Activated CD4-positive, alpha-beta T cell treated with anti-CD3 and anti-CD28 coated beads, Interleukin-2, amount 50 U/mL, for 48 hours (primary cell): ENCODE measurements at places on chromosomes 16 and 17.
A peak's percentile ranks its signal among the peaks of the same experiment; 100 is the strongest.

GRCh38 chr16:89693931-89694783 is 7.3 kb downstream of the SPATA2L start:
- no peak for DNase-seq

DNA sequence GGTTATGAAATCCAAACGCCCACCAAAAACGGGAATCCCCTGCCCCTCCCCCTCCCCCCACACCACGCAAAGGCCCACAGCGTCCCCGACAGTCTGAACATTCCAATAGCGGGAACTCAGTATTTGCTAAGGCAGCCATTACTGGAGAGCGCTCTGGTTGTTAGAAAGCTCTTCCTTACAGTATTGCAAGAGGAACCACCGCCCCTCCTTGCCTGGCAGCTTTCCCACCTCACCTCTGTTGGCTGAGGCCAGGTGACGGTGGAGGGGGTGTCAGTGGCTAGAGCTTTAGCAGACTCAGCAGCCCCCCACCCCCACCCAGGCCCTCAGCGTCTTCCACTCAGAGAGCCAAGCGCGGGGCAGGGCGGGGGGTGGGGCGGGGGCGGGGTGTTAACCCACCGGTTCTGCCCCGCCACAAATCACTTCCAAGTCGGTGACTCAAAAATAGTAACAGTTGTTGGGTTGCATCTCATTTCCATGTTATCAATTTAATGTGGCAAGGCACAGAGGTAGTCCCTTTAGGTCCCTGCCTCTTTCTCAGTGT is 2.2 kb upstream of the PLEKHH3 start:
- DNase-seq = peak; percentile 52

DNA sequence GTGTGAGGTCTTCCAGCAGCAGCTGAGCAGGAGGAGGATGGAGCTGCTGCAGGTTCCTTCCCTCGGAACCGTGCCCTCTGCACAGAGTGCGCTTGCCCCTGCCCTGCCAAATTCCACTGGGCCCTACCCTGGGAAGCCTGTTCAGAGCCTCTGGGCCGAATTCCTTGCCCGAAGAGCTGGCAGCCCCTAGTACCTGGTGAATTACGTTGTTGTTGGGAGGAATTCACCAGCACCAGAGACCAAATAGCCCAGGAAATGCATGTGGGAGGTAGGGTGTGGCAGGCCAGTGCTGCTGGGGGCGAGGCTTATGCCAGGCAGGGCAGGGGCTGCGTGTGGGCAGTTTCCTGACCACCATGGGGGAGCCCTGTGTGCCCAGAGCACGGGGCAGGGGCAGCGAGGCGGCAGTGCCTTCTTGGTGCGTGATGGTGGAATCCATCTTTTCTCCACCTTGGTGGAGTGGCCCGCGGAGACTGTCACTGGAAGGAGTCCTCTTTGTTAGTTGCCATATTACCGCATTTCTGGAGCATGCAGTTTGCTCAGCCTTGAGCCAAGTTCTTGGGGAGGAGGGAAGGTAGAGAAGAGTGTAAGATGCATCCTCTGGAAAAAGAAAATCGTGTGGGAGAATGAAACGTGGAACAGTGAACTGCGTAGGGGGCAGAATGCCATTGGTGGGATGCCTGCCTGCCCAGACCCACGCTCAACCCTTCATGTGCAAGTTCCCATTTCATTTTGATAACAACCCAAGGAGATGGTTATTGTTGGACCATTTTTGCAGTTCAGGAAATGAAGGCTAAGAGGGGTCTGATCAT is 2.3 kb downstream of the MRC2 start:
- DNase-seq = no peak

DNA sequence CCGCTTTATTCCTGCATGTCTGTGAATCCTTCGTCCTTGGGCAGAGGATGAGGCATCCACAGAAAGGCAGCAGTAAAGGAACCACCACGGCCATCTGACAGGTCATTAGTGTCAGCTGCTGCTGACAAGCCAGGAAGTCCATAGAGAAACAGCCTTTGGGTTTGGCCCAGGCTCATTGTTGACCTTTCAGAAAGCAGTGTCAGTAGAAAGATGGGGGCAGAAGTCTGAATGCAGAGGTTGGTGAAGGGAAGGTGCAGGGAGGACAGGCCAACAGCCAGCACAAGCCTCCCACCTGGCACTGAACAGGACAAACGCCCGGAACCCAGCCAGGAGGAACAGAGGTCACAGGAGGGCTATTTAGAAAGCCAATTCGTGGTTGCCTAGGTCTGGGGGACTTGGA is 105.8 kb downstream of the VAT1L start:
- DNase-seq = no peak

DNA sequence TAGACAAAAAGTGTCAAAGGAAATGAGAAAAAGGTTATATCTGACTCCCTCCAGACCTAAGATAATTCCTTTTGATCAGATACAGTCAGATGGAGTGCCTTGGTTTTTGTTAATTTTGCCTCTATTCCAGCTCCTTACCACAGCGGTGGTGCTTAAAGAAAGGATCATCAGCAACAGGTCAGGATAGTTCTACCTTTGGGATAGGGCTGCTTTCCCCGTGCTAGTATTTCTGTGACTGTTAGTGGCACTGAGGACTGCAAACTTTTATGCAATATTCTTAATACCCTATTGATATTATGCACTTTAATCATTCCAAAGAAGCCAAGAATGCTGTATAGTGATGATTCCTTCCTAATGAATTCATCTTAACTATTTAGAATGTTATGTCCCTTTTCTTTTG is 24.5 kb downstream of the NQO1 start:
- DNase-seq = no peak

- no peak for DNase-seq
These were observed 115.9 kb downstream of the LITAF start for GRCh38 chr16:11470676-11471415.

- no peak for DNase-seq
These were observed 26.3 kb downstream of the ERN1 start for GRCh38 chr17:64103391-64104364.

DNA sequence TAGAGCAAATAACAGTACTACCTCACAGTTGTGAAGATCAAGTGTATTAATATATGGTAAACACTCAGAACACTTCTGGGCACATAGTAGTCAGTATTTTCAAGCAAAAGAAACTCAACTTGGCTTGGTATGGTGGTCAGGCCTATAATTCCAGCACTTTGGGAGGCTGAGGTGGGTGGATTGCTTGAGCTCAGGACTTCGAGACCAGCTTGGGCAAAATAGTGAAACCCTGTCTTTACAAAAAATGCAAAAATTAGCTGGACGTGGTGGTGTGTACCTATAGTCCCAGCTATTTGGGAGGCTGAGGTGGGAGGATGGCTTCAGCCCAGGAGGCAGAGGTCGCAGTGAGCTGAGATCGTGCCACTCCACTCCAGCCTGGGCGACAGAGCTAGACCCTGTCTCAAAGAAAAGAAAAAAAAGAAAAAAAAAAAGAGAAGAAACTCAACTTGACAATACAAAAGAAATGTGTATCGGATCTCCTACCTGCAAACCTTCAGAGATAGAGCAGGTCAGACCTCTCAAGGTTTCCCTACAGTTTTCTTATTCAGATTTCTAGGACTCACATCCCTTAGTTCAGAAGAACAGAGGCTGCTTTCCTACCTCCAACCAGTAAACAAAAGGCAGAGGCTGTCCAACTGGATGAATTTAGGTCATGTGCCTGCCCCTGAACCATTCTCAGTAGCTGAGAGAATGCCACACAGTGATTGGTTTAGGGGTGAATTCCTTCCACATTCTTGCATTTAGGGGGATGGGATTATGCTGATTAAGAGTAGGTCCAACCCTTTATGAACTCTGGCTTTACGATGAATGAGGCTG is 1.7 kb upstream of the KPNA2 start:
- no peak for DNase-seq

DNA sequence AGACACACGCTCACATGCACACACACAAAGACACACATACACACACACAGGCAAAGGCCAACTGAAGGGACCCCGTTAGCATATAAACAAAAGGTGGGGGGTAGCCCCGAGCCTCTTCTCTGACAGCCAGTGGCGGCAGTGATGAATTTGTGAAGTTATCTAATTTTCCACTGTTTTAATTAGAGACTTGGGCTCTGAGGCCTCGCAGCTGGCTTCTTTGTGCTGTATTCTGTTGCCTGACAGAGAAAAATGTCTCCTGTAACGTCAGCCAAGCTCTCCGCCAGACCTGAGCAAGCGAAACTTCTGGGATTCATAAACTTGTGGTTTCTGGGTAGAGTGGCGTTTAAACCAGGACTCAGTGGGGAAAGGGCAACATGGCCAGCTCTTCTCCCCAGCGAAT is 113.9 kb upstream of the FOXF1 start:
- DNase-seq = no peak

GRCh38 chr16:22369221-22369811 is 5.1 kb downstream of the CDR2 start:
- no peak for DNase-seq
